Activated CD4-positive, alpha-beta T cell treated with anti-CD3 and anti-CD28 coated beads, Interleukin-2, amount 50 U/mL, for 24 hours (primary cell): ENCODE measurements at places on chromosomes 7 and 10.

- no peak for DNase-seq
These were observed 145.9 kb downstream of the C7orf25 start for GRCh38 chr7:42765931-42766330.

DNA sequence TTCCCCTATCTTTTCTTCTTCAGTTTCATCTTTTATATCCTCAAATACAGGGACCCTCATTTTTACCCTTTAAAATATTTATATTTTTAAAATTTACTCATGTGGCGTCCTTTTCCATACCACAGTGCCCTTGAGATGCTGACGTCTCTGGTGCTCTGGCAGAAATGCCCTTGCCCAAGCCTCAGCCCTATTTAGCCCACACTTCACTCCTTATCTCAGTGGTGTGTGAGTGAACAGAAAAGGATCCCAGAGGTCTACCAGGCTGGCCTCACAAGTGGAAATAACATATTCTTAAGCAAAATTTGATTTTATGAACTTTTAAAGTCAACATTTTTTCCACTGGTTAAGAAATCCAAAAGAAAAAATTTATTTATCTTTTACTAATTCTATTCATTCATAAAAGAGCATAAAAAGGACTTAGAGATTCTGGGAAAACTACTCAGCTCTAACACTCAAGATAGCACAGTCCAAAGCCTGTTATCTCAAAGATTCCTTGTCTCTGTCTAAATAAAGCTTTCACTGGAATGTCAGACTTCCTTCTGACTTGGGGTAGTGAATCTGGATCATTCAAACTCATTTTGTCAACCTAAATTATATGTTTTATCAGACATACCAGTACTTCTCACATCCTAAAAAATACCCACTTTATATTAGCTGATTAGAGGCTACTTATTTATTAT lies at the start of gene NEBL:
TSS of gene NEBL (minus strand) at position 166 of the 680 bp plus-strand sequence. CDS start at position 60, 106 bp downstream.
- no peak for DNase-seq

DNA sequence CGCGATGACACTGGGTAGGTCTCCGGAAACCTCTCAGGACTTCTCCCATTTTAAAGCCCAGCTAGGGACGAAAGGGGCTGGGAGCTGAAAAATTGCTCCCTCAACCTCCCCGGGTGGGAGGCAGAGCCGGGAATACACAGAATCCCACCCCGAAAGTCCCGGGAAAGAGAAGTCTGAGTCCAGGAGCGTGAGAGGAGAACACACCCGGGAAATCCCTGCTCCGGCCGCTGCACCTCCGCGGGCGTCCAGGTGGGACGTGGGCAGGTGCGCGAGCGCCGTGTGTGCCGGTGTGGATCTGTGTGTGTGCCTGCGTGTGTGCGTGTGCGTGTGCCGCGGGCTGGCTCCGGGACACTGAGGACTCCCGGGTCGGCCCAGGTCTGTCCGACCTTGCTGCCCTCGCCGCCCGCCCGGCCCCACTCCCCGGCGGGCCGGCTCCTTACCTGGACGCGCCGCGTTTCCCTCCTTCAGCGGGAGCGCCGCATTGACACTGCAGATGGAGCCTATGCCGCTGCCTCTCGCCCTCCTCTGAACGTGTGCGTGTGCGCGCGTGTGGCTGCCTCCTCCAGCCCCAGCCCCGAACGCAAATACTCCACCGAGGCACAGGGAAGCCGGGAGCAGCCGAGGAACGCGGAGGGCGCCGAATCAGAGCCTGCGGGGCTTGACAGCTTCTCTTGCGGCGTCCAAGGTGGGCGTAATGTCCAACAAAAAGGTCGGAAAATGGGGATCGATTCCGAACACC lies at the start of gene PLXNA4:
TSS of gene PLXNA4 (minus strand) at position 489 of the 739 bp plus-strand sequence. CDS start 67,777 bp downstream, outside the sequence.
- no peak for DNase-seq

DNA sequence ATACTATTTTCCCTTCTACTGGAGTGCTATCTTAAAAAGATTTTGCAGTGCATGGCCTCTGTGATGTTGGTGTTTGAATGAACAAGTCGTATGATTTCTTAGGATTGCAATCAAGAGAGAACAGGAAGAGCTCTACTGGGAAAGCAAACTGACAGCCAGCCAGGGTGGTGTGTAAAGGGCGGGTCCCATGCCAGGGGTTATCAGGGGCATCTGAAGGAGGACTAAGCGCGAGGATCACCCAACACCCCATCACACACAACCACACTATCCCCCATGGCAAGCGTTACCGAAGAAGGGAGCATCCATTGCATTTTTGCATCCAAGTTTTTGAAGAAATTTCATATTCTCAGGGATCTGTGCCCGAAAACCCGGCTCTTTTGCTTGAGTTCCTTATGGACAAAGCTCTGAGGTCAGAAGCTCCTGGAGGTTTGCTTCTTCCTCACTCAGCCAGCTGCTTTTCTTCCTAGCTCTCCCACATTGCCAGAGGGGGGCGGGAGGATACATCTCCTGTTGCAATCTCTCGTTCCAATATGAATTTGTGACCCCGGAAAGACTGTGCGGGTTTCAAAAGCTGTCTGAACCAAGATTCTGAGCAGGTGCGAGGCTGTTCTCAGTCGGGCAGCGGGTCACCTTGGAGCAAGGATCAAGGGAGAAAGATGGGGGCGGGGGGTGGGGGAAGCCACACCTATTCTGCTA lies 5.2 kb downstream of the NEUROD6 start:
- DNase-seq, result no peak

DNA sequence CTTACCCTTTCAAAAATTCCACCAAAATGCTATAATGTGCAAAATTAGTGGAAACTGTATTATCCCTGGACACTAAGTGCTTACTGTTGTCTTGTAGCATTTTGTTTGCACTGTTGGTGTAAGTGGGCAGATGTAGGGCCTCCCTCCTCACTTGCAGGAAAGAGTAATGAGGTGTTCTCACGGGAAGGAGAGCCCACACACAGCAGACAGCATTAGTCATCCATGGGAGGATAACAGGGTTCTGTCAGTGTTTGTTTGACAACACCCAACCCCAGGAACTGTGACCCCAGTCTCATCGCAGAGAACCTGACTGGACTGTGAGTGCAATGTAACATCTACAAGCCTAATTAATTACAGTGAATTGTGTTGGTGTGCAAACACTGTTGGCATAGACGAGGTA lies 58.7 kb upstream of the VSTM2A start:
- no peak for DNase-seq

DNA sequence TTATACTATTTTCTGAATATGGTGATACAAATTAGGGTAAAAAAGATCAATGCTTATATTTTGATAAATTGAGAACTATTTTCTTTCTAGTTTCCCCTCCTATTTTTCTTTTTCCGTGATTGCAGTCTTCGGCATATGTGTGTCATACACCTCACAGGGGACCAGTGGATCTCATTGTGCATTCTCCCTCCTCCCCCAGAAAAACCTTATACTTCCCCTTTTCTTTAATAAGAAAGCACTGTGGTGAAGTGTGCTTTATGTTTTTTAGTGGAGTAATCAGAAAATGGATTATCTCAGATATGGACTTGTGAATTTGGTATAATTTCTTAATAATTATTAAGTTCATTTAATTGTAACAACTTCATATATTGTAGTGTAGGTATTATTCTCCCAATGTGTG lies 72.8 kb downstream of the BICC1 start:
- DNase-seq, result no peak

- no peak for DNase-seq
These were observed 249.8 kb downstream of the TRIL start for GRCh38 chr7:28708033-28708951.

DNA sequence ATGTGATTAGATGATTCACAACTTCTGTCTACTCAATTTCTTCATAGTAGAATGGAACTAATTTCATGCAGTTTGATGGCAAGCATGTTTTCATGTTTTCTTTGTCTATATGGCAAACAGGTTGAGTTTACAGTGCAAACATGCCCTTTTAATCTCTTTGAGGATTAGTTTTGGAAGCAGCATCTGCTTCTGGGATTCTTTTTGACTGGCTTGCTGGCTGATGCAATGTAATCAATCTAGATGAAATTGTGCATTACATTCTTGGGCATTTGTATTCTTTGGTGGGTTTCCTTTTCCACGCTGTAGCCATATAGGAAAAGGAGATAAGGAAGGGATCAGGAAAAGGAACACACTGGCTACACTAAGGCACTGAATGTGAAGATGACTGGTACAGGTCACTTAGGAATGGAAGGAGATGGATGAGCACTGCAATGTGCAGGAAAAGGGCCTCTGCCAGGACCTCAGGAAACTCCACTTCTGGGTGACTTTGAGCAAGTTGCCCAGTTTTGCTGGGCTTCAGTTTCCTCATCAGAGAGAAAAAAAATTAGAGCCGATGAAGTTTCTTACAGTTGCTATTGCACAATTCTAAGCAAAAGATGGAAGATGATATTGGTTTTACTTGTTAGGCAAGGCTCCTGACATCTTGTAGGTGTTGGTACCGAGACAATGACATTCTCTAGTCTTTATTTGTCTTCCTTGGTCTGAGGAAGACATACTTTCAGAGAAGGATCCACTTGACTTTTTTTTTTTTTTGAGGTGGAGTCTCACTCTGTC lies 269.1 kb downstream of the SUGCT start:
- no peak for DNase-seq

DNA sequence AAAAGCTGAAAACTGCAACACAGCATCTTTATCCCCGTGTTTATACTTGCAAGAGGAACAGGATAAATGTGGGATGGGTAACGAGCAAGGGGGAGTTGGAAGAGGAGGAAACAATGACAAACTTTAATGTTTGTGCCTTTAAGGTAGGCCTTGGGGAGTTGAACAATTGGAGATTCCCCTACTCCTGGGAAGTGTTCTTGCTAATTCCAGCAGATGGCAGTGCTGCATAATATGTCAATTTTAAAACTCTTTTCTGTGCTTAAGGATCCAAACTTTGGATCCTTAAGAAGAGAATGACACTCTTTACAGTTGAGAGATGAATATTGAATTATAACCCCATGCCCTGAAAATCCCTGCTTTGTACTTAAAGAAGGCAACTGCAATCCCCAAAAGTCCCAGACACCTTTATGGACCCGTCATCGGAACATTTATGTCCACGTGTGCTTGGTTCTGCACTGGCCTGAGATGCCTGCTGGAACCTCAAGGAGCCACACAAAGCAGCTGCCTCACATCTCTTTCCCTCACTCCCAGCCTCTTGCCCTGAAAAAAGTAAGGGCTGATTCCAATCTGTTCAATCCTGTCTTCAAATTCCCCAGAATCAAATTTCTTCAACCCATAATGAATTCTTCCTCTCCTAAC lies 12.0 kb downstream of the IFIT5 start:
- no peak for DNase-seq
